ENCODE measurements at places on chromosomes 2 and 18. TPM values are rescaled to one million over a fixed set of nuclear protein-coding genes. Genes with fewer than 3 reads are reported as not detected.

PDCD1 gene
- total RNA-seq, result not detected

CTAGE1 gene
- total RNA-seq, result not detected

PHLPP1 gene
- total RNA-seq, result 16.0 TPM

CENPO gene
- 2.1 TPM for total RNA-seq

NDC80 gene
- 21.2 TPM for total RNA-seq

ANKRD62 gene
- total RNA-seq, result not detected

CFAP65 gene
- 3.5 TPM for total RNA-seq

RGPD4 gene
- not detected for total RNA-seq

SKA1 gene
- total RNA-seq, result 0.73 TPM

All from uterus (tissue), 4 donors.